Activated CD4-positive, alpha-beta T cell treated with anti-CD3 and anti-CD28 coated beads, Interleukin-2, Interleukin-4, amounts not matched to agents 100 ng/mL and 50 ng/mL, durations not matched to agents 16 hours and 8 hours (primary cell): ENCODE measurements at places on chromosomes 7 and 10.

DNA sequence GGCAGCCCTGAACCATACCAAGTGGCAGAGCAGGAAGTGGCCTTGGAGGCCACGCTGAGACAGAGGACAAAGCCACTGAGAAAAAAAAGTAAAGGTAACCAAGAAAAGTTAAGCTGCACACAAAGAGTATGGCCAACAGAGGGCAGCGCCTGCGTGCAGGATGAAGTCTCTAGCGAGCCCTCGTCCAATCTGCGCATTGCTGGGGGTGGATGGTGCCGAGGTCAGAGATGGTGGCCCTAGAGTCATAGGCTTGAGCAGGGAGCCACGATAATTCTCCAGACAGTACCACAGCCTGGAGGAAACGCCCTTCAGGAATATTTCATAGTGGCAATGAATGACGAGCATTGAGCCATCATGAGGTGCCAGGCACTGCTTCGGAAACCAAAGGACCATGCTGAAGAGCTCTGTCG lies 9.7 kb downstream of the ATP6V0E2 start:
- DNase-seq, result peak; percentile 51

DNA sequence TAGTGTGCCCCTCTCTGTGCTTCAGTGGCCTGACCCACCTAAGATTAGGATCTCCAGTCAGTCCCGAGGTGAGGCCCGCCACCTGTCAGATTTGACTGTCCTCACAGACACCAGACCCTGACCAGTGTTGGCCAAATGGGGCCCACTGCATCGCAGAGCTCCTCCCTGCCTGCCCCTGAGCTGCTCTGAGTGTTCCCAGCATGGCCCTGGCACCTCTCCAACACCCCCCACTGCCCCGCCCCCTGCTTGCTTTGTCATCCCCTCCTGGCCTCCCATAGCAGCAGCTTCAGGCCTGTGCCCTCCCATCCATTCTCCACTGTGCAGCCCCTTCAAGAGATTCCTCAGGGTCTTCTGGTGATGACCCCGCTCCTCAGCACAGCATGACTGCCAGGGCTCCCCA lies 67.6 kb downstream of the C10orf120 start:
- DNase-seq, result no peak

DNA sequence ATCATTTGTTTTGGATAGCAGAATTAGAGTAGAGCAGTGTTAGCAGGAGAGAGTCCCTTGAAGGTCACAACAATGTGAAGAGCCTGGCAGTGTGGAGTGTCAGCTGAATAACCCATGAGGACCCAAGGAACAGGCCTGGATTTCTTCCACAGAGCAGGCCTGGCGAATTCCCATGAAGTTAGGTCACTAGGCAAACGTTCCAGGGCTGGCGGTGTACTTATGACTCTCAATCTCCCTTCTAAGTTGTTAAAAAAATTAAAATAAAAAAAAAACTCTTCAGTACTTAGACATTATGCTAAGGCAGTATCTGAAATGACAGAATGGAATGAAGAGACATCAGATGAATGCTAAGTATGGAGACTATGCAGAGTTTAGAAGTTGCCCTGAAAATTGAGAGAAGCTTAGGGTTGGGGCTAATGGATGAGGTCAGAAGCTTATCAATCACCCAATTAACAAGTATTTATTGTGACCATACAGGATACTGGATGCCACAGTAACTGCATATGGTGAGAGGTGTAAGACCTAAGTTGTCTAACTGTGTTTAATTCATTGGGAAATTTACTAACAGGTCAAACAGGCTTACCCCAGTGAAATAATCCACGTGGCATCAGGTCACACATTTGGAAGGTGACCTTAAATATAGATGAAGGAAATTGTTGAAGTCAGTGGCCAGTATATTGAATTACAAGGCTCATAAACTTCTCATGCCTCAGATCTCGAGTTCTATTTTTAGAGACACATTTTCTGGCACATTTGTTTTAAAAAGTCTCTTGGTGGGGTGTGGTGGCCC lies 126.2 kb upstream of the NRP1 start:
- no peak for DNase-seq

GRCh38 chr10:35992107-35992506 lies 350.0 kb upstream of the FZD8 start:
- DNase-seq, result no peak

- DNase-seq, result no peak
Measured at GRCh38 chr10:126216632-126216961, 171.7 kb downstream of the ADAM12 start.

DNA sequence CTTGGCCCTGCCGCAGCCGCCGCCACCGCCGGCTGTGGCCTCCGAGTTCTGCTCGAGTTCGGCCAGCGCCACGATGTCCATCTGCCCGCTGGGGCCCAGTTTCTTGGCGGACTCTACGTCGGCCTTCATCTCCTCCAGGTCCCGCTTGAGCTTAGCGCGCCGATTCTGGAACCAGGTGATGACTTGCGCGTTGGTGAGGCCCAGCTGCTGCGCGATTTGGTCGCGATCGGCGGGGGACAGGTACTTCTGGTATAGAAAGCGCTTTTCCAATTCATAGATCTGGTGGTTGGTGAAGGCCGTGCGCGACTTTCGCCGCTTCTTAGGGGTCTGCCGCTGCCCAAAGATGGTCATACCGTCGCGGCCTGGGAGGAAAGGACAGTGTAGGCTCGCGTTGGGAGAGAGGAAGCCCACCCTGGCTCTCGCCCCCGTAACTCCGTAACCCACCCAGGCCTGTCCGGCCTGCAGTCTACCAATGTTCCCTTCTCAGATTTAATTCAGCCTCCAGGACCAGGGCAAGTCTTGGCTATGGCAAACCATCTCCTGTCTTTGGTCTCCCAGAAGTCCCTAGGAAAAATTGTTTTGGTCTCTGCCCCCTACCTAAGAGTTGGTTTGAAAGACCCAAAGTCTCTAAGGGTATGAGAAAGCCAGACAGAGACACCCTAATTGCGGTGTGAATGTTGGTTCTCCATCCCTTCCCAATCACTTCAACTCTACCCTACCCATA lies 1.7 kb downstream of the LBX1 start:
- DNase-seq, result no peak

- DNase-seq, result no peak
Measured at GRCh38 chr10:4067931-4068561, 283.0 kb upstream of the KLF6 start.

- DNase-seq, result no peak
Measured at GRCh38 chr7:42856605-42856987, 55.3 kb downstream of the C7orf25 start.

DNA sequence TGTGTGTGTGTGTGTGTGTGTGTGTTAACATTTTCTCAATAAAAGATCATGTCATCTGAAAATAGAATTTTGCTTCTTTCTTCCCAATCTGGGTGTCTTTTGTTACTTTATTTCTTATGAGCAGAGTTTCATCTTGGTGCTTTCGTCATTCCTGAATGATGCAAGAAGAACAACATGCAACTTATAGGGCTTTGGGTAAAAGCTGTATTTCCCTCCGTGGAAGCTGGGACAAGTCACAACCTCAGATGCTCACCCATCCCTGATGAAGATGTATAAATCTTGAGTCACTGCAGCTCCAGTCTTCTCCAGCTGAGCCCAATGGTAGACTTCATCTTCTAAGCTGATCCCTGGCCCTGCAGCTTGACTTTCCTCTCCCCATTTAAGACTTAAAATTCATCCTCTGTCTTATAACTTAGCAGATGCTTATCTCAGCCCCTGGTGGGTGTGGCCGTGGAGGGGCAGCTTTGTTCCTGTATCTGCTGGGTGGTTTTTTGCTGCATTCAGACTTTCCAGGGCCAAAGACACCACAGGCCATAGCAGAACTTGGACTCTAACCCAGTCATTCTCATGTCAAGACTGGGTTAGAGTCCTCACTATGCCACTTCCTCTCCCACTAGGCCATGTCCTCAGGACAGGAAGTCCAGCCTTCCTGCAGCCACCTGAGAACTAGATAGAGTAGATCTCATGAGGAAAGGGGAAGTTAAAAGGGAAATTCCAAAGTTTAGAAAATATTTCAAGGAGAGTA lies 356.4 kb downstream of the TNS3 start:
- no peak for DNase-seq

DNA sequence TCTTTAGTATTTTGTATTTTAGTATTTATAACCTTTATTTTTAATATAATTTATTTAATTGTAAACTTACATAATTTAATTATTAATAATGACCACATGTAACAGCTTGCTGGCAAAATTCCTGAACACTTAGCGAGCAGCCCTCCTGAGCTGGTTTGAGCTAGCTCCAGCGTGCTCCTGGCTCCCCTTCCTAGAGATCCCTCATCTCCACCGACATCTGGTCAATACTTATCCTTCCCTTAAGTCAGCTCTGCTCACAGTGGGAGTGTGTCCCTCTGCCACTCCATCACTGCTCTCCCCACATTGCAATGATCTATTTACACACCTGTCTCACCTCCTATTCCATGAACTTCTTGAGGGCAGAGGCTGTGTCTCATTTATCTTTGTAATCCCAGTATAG lies 20.6 kb upstream of the TBXAS1 start:
- no peak for DNase-seq
